ENCODE measurements at places on chromosomes 3 and 15. TPM values are rescaled to one million over a fixed set of nuclear protein-coding genes. Genes with fewer than 3 reads are reported as not detected.

DNA sequence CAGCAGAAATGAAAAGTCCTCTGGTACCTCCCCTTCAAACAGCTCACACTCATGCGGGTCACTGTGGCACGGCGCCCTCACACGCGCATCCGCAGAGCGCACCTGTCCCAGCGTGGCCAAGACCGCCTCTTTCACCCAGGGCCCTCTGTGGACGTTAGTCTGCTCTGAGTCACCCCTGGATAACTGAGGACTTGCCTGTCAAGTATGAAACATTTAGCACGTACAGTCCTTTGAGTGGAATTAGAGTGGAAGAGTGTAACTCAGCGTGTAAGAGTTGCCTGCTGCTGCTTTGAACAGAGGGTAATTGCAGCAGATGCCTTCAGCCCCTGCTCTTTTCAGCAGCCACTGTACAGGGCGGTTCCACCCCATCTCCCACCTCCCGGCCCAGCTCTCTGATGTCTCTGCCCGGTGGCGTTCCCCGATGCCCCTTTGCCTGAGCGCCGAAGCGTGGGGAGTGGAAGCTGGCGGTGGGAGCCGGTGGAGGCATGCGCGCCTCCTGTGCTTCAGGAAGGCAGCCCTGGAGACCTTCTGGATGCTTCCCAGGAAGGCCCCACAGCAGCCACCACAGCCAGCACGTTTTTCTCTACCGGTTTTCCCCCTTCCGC is 23.0 kb downstream of the CPN2 start:
- no peak for DNase-seq

- DNase-seq = no peak
Measured at GRCh38 chr3:157782236-157782635, 279.0 kb upstream of the VEPH1 start.

GRCh38 chr3:2897821-2898220 is 212.4 kb downstream of the IL5RA start:
- DNase-seq = no peak

COL6A6 gene
- total RNA-seq = not detected

Measured in glomerular endothelial cell (primary cell).